ENCODE measurements at places on chromosomes 1 and 21.

DNA sequence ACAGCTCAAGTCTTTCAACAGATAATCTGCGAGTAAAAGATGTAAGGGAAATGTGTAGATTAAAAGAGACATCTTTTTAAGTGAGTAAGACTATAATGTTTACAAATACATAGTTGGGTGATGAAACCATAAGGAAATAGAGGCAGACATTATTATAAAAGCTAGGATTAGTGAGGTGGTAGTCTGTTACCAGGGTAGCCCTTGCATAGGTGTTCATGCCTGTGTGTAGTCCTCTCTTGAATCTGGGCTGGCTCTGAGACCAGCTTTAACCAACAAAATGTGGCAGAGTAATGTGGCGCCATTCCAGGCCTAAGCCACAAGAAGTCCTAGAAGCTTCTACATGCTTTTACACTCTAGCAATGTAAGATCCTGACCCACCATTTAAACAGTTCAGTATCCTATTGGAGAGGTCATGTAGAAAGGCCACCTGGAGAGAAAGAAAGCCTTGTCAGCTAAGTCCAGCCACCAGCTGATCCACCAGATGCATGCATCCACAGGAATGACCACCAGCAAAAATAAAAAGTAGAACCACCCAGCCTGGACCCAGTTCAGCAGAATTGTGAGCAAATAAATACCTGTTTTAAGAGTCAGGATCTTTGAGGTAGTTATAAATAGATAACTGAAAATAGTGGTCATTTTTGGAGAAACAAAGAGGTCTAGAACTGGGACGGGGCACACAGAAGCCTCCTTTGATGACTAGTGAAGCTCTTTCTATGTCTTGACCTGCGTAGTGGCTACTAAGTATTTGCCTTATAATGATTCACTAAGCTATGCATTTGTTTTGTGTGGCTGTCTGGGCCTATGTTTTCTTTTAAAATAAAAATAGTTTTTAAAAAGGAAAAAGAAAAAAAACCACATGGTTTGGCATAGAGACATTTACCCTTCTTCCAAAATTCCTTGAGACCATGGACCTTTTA, 8.1 kb downstream of the NIBAN1 start:
- no peak for DNase-seq
- no peak overlapping the region for H3K4me3 ChIP-seq
- H3K27ac ChIP-seq = no peak overlapping the region
- H3K27me3 ChIP-seq = no peaks in the 10 kb centered on the region
- peaks cover 7% of the 10 kb centered on the region for H3K4me1 ChIP-seq
- no peaks in the 10 kb centered on the region for H3K36me3 ChIP-seq

GRCh38 chr1:6519935-6520671, 28.6 kb upstream of the PLEKHG5 start:
- H3K27me3 ChIP-seq = no peaks in the 10 kb centered on the region
- H3K36me3 ChIP-seq = peaks cover 1% of the 10 kb centered on the region
- no peak overlapping the region for H3K4me3 ChIP-seq
- no peaks in the 10 kb centered on the region for H3K4me1 ChIP-seq
- no peak overlapping the region for H3K27ac ChIP-seq
- DNase-seq = no peak

GRCh38 chr21:27572696-27573095, 605.8 kb upstream of the ADAMTS5 start:
- no peaks in the 10 kb centered on the region for H3K36me3 ChIP-seq
- no peak overlapping the region for H3K27ac ChIP-seq
- no peaks in the 10 kb centered on the region for H3K27me3 ChIP-seq

DNA sequence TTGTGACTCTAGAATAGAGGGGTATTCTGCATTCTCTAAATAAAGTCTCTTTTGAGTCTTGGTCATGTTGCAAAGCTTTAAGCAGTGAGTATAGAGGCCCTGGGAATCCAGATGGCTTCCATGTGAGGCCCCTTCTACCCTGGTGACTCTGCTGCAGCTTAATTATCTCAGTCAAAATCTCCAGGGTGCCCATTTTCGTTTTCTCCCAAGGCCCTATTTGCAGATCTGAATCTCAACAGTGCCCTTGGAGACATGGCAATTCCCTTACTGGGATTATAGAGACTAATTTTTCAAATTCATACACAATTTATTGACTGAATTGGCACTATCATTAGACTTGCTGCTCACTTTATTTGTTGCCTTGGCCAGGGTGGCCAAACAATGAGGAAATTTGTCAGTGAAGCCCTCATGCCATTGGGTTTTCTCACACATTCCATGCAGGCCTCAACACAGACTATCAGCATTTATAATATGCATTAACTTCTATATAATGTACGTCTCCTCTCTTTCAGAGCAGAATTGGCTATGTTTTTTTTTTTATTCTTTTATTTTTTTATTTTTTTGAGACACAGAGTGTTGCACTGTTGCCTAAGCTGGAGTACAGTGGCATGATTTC, 35.1 kb downstream of the PROX1 start:
- no peak overlapping the region for H3K4me3 ChIP-seq
- no peak for DNase-seq
- H3K36me3 ChIP-seq = no peaks in the 10 kb centered on the region

- DNase-seq = no peak
- H3K4me1 ChIP-seq = no peaks in the 10 kb centered on the region
- no peaks in the 10 kb centered on the region for H3K27me3 ChIP-seq
- H3K27ac ChIP-seq = no peak overlapping the region
- H3K36me3 ChIP-seq = no peaks in the 10 kb centered on the region
- H3K4me3 ChIP-seq = no peak overlapping the region
Observed at GRCh38 chr1:173009597-173009996, 41.1 kb downstream of the TNFSF18 start.

GRCh38 chr21:30942192-30942591, 60.8 kb upstream of the KRTAP11-1 start:
- H3K4me3 ChIP-seq = no peak overlapping the region
- no peak for DNase-seq
- H3K4me1 ChIP-seq = no peaks in the 10 kb centered on the region
- H3K27me3 ChIP-seq = no peaks in the 10 kb centered on the region
- H3K27ac ChIP-seq = no peak overlapping the region
- H3K36me3 ChIP-seq = no peaks in the 10 kb centered on the region

GRCh38 chr1:59141267-59141863, 155.5 kb upstream of the FGGY start:
- no peaks in the 10 kb centered on the region for H3K36me3 ChIP-seq
- no peak overlapping the region for H3K27ac ChIP-seq
- DNase-seq = no peak
- H3K4me1 ChIP-seq = peaks cover under 1% of the 10 kb centered on the region

DNA sequence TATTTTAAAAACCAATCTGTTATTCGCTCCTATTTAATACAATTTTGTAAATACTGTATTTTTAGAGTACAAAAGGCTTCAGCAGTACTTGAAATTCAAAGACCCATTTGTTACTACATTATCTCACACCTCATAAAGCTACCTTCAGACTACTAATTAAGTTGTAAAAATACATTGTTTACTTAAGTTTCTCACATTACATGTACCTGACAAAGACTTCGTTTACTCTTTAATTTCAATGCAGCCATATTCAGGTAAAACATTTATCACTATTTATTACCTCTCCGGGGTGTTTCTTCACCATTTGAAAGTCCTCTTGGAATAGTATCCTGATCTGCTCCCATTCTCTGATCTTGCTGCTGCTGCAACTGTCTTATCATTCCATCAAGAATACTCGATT, 55.2 kb downstream of the BRWD1 start:
- H3K27ac ChIP-seq = no peak overlapping the region
- H3K36me3 ChIP-seq = peaks cover 57% of the 10 kb centered on the region
- no peak for DNase-seq
- no peak overlapping the region for H3K4me3 ChIP-seq
- H3K27me3 ChIP-seq = no peaks in the 10 kb centered on the region

- no peak overlapping the region for H3K27ac ChIP-seq
- H3K36me3 ChIP-seq = no peaks in the 10 kb centered on the region
- H3K4me1 ChIP-seq = no peaks in the 10 kb centered on the region
Observed at GRCh38 chr1:215104283-215104682, 21.7 kb downstream of the KCNK2 start.

DNA sequence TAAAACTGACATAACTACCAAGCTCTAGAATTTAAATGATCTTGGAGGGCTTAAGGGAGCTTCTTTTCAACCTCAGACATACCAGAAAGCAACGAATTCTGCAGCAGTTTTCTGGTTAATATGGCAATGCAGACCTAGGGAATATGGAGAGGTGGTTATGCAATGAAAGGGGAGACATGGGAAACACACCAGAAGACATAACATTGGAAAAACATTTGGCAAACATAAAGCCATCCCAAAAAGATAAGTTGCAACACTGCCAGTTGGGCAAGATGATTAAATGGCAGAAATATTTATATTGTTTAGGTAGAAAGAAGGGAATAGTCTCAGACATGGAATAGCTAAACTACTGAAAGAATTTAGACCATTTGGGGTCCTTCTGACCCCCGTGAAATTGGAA, 104.5 kb downstream of the KCNJ6 start:
- no peak for DNase-seq
- no peaks in the 10 kb centered on the region for H3K36me3 ChIP-seq
- H3K4me1 ChIP-seq = no peaks in the 10 kb centered on the region
- no peak overlapping the region for H3K4me3 ChIP-seq

- no peak for DNase-seq
- H3K4me3 ChIP-seq = no peak overlapping the region
- H3K36me3 ChIP-seq = no peaks in the 10 kb centered on the region
- H3K4me1 ChIP-seq = peaks cover 27% of the 10 kb centered on the region
- no peaks in the 10 kb centered on the region for H3K27me3 ChIP-seq
Observed at GRCh38 chr1:109162626-109163025, 48.7 kb downstream of the ELAPOR1 start.

DNA sequence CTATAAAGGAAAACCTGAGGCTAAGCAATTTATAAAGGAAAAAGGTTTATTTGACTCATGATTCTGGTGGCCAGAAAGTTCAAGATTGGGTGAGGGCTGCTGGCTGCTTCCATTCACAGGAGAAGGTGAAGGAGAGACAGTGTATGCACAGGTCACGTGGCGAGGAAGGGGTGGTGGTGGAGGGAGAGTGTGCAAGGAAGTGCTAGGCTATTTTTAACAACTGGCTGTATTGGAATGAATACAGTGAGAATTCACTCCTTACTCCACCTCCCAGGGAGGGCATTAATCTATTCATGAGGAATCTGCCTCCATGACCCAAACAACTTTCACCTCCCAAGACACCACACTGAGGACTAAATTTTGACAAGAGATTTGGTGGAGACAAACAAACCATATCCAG, 51.0 kb downstream of the SYDE2 start:
- no peak for DNase-seq
- H3K36me3 ChIP-seq = no peaks in the 10 kb centered on the region
- H3K4me3 ChIP-seq = no peak overlapping the region
- no peaks in the 10 kb centered on the region for H3K4me1 ChIP-seq

DNA sequence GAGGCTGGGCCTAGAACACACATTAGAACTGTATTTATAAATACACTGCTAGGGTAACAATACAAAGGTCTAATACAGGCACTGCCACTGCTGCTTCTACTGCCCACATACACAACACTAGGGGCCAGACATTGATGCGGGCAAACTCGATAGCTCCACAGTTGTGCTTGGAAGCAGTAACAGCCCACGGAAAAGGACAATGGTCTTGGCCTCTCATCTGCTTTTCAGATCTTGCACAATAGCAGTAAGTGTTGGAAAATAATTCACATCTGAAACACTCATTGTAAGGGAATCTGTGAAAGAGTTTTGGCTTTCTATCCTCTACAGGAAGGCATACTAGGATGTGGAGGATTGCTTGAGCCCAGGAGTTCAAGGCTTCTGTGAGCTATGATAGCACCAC, 6.9 kb upstream of the SPOCD1 start:
- no peaks in the 10 kb centered on the region for H3K36me3 ChIP-seq
- peaks cover 16% of the 10 kb centered on the region for H3K4me1 ChIP-seq
- H3K27ac ChIP-seq = no peak overlapping the region
- H3K4me3 ChIP-seq = no peak overlapping the region
- DNase-seq = no peak

DNA sequence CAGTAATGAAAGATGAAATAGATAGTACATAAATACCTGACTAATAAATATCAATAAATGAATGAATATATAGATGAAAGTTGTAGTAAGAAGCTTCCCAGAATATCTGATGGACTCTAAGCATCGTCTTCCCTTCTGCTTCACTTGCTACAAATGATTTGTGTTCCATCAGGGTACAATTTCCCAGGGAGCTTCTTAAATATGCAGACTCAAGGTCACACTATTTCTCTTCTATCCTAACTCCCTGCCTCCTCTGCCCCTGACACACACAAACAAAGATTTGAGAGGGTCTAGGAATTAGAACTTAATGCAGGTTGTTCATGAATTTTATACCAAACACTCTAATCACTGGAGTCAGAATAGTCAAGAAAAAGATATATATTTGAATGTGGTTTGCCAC, 415.9 kb upstream of the TMPRSS15 start:
- DNase-seq = no peak
- no peaks in the 10 kb centered on the region for H3K36me3 ChIP-seq
- H3K27ac ChIP-seq = no peak overlapping the region
- H3K4me1 ChIP-seq = no peaks in the 10 kb centered on the region
- no peak overlapping the region for H3K4me3 ChIP-seq

DNA sequence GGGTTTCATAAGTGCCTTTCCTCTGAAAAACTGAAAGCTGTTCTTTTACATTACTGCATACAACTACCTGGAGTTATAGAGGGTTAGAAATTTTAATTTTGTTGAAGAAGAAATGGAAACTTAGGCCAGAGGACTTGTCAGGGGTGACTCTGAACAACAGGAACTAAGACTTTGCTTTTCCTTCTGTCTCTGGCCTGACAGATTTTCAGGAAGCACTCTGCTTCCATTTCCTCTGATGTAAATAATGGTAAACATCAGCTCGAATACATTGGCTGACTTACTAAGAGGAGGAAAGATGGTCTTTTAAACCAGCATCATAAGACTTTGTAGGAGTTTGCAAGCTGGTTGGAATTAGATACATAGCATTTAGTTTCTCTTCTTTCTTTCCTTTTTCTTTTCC, 27.1 kb upstream of the PLEKHM2 start:
- H3K27me3 ChIP-seq = no peaks in the 10 kb centered on the region
- H3K27ac ChIP-seq = no peak overlapping the region
- H3K36me3 ChIP-seq = peaks cover 55% of the 10 kb centered on the region
- no peaks in the 10 kb centered on the region for H3K4me1 ChIP-seq
- H3K4me3 ChIP-seq = no peak overlapping the region

DNA sequence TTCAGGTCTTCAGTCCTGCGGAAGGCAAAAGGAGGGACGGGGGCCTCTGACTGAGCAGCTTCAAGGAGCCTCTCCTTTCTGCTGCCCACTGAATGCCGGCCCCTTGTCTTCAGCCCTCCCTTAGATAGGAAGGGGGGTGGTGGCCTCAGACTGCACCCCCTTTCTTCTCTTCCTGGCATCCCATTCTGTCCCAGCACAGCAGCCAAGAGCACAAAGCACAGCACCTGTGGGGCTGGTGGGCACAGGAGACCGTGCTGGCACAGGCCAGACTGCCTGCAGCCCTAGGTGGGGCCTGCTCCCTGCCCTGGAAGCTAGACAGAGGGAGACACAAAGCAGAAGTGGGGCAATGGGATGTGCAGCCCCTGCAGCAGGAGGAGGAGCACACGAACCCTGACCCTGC, 1.7 kb upstream of the PAQR6 start:
- no peak overlapping the region for H3K4me3 ChIP-seq
- no peaks in the 10 kb centered on the region for H3K27me3 ChIP-seq
- peaks cover 52% of the 10 kb centered on the region for H3K36me3 ChIP-seq
- H3K27ac ChIP-seq = no peak overlapping the region
- H3K4me1 ChIP-seq = peaks cover 16% of the 10 kb centered on the region
- no peak for DNase-seq

Data from natural killer cell (primary cell).